GM23248 (cell line): ENCODE measurements at places on chromosomes 16 and 17. TPM values are rescaled to one million over a fixed set of nuclear protein-coding genes. Genes with fewer than 3 reads are reported as not detected.

DNA sequence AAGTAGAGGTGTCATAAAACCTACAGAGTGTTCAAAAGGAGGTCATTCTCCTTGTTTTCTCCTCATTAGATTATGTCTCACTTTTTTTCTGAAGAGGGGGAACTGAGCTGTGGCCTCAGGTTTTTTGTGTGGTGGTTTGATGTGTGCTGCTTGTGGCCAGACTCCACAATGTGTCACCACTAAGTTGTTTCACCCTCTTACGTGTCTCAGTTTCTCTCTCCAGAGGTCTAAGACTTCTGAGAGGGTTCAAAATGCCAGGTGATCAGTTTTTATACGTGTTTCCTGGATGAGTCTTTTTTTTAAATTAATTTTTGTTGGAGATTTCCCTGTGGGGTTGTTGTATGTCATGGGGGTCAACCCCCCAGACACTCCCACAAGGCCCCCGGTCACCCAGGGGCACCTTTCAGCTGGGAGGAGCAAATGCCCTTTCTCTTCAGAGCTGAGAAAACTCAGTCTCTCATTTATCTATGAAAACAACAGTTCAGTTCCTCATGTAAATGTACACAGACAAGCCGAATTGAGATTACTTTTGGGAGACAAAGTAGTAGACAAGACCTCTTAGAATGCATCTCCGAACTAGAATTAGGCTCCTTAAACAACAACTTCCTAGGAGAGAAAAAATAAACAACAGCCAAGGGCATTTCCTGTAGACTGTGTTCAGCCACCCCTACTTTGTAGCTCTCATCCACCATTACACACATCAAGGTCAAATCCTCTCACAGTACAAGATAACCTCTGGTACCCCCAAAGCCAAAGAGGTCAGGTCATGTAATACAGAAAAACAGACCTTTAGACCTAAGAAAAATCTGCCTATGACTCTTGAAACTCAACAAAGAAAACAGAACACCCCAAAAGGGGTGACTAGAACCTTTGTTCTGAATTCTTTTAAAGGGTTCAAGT, 23.9 kb upstream of the TMEM98 start:
- DNase-seq = no peak

- no peak for DNase-seq
Measured at GRCh38 chr17:67644061-67644460, 73.7 kb upstream of the NOL11 start.

GRCh38 chr16:56931271-56931891, 561 bp upstream of the HERPUD1 start:
- DNase-seq = peak; percentile 44

- DNase-seq = peak; percentile 77
Measured at GRCh38 chr16:69017036-69017783, 88.2 kb upstream of the HAS3 start.

DNA sequence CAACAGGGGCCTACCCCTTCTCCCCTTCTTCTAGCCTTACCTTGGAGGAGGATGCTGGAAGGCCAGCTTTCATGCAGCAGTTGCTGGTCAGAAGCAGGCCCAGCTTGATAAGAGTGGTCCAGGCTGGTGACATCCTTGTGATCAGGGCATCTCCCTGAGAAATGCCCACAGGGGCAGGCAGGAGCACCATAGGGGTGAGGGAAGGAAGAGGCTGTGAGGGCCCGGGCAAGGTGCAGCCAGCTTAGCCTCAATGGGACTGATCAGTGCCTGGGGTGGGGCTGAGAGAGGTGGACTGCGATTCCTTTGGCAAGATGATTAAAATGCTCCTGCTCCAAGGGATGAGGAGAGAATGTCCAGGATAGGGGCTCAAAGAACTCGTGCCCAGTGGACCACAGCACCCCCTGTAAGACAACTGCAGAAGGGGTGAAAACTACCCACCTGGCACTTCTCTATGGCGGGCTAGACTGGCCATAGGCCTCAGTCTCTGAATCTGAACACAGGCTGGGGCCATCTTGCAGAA, 9.5 kb upstream of the GALK1 start:
- no peak for DNase-seq

DNA sequence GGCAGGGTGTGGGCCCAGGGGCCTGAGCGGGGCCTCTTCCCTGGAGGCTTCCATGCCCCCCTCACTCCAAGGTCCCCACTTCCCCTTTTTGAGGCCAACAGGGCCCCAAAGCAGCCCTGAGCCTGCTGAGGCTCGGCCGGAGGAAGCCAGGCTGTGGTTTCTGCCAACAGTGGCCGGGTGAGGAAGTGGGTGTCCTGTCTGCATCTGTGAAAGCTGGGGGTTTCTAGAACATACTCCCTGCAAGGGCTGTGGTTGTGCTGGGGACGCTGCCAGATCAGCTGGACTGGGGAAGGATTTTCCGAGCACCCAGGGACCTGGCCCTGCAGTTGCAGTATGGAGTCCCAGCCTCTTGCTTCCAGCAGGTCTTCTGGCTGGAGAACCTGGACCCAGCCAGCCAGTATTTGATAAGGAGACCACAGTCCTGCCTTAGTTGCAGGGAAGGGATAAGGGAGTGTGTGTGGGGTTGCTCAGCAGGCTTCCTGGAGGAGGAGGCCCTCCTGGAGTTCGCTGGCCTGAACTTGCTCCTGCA, 15.7 kb downstream of the ADCY7 start:
- no peak for DNase-seq

GRCh38 chr17:33551911-33552310, 258.8 kb upstream of the ASIC2 start:
- DNase-seq = no peak

- no peak for DNase-seq
Measured at GRCh38 chr16:47058295-47059086, 85.0 kb upstream of the DNAJA2 start.

PDPK1 gene
- total RNA-seq = 16.8 and 21.6 TPM in 2 replicates

TOM1L2 gene
- 31.0 and 50.2 TPM in 2 replicates for total RNA-seq

DNAH17 gene
- total RNA-seq = not detected in 2 replicates

PDE6G gene
- not detected in 2 replicates for total RNA-seq

UNC45B gene
- not detected in 2 replicates for total RNA-seq
